NCI-H526 (cell line): ENCODE measurements at places on chromosomes 6 and 20.

DNA sequence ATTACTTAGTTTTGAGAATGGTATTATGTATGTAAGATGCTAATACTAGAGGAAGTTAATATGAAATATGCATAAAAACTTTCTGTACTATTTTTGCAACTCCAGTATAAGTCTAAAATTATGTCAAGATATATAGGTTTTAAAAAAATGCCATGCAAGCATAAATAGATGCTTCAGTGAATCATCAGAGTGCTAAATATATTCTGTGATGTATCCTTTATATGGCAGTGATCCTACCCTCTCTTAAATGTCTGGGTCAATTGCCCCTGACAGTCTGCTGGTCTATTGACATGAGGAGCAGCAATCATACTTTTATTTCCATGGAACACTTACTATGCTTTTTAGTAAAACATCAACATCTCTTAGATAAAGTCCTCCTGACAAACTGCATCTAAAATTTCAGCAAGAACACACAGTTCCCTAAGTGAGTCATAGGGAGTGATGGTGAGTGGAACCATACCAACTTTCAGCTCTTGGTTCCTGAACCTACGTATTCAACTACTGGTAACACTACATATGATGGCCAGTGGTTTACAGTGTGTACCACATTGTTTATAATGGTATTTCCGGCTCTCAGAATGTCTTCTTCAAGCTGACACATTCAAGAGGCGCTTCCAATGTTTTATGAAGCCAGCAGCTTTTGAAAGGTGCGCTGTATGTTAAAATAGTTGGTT is 928.7 kb upstream of the GJE1 start:
- DNase-seq = no peak

DNA sequence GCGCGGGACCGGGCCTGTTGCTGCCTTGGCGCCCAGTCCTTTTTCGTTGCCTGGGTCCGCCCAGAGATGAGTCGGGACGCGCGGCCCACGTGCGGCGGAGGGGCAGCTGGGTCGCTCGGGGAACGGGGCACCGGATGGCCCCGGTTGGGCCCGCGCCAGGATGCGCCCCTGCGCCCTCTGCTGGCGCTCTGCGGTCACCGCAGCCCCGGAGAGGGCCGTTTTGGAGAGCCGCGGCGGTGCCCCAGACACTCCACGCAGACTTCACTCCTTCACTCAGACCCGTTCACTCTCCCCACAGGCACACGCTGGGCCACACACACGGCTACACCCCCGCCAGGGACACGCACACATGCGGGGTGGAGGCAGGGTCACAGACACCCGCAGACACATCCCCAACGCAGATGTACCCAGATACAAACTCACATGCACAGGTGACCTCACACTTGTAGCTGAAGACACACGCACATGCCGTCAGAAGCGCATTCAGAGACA is 38.8 kb downstream of the SRC start:
- peak; percentile 76 for DNase-seq

GRCh38 chr6:127586372-127586771 is 9.4 kb downstream of the C6orf58 start:
- DNase-seq = peak; percentile 9

- DNase-seq = no peak
Observed at GRCh38 chr6:127762284-127762683, 138.6 kb downstream of the THEMIS start.

DNA sequence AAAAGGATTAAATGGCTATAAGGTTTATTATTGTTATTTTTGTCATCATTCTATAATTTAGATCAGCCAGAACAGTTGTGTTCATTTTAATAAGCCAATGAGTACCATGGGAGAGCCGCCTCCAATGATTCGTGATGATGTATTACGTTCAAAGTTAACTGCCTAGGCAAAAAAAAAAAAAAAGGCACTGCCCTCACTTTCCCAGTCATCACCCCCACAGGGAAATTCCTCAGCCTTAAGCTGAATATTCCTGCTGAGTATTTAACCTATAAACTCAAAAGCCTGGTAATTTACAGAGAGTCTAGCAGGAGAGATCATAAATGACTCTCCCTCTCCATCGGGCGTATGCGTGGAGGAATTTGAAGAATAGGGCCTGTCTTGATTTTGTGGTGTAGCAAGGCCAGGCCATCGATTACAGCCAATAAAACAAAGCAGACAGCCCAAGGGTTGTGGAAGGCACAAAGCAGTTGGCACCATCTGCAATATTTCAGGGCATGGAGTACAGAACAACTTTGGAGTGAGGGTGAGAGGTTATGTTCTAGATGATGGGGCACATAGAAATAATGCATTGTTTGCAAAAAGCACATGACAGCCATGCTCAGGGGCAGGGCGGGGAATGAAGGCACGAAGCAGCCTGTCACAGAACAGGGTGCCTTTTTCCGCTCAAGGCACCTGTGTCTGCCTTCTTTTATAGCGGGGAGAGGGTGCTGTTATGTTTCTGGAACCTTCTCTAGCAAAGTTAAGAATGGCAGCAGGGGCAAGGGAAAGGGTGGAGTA is 138.2 kb upstream of the DTNBP1 start:
- no peak for DNase-seq

DNA sequence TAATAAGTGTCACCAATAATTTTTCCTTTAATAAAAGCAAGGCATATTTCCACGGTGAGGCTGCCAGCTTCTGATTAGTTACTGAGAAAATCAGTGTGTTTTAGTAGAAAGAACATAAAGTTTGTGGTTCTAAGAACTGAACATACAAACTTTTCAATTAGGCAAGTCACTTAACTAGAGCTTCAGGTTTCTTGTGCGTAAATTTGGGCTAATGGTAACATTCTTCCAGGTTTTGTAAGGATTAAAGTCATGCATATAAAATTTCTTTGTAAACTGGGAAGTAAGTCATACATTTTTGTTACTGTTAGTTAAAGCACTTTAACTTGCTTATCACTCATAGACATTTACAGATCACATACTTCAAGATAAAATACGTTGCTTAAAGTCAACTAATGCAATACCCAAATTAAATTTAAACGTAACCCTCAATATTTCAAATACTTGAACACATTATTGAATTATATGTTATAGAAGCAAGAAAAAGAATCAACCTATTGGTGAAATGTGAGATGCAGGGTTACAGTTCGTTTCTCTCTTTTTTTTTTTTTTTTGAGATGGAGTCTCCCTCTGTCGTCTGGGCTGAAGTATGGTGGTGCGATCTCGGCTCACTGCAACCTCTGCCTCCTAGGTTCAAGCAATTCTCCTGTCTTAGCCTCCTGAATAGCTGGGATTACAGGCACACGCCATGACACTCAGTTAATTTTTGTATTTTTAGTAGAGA is 327.3 kb upstream of the NOX3 start:
- no peak for DNase-seq

GRCh38 chr20:17262786-17263185 is 35.9 kb downstream of the PCSK2 start:
- no peak for DNase-seq

- DNase-seq = peak; percentile 34
Observed at GRCh38 chr6:13383328-13384163, 55.2 kb upstream of the TBC1D7 start.

- DNase-seq = no peak
Observed at GRCh38 chr6:123638865-123639264, 2.1 kb upstream of the TRDN start.
